ENCODE measurements at places on chromosomes 7 and 10.

DNA sequence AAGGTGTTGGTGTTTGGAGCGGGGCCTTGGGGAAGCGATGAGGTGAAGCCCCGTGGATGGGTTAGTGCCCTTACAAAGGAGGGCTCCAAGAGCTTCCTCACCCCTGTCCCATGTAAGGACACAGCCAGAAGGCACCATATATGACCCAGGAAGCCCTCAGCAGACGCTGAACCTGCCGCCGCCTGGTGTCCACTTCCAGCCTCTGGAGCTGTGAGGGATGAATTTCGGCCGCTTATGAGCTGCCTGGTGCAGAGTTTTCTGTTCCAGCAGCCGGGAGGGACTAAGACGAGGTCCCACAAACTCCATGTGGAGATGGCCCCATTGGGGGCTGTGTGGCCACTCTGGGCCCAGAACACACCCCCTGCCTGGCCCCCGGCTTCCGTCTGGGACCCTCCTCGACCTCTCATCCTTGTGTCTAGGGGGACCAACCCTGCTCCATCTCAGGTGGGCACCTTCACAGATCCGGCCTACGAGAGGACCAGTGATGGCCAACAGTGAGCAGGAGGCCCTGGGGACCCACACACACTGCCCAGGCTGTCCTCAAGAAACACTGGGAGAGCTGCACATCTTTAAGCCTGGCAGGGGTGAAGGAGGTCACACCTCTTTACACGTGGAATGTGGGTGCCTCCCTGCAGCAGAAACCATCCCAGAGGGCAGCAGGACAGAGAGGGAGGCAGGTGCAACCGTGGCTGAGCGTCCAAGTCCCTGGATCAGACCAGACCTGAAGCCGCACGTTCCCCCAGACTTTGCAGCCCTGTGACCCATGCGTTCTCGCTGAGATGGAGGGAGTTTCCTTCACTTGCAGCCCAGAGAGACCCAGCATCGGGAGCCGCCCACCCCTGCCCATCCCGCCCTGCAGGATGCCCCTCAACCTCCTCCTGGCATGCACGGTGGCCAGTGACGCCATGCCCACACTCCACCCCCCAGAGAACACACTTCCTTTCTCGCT lies 96.1 kb downstream of the PDGFA start:
- no peak for DNase-seq

- DNase-seq, result no peak
Measured at GRCh38 chr10:35636956-35637355, 5.1 kb downstream of the FZD8 start.

- no peak for DNase-seq
Measured at GRCh38 chr10:131574707-131575430, 263.3 kb upstream of the TCERG1L start.

DNA sequence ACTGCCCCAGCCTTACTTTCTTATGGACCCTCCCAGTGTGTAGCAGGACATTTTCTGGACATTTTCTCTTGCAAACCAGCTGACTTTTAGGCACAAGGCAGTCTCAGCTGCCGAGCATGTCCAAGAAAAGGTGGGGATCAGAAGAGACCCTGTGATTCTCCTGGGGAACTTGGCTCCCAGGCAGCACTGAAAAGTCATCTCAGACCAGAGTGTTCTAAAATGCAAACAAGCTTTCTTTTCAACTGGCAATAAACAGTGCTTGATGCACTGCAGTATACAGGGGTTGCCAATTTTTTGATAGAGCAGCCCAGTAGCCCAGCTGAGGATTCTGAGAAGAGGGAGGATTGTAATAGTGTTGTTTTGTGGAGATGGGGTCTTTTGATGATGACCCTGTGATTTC lies 168.0 kb upstream of the PHYHIPL start:
- no peak for DNase-seq

GRCh38 chr7:36742911-36743775 lies 18.8 kb upstream of the AOAH start:
- no peak for DNase-seq

GRCh38 chr10:59674215-59674836 lies 35.3 kb downstream of the SLC16A9 start:
- DNase-seq, result no peak

Measured in T-helper 22 cell (primary cell).